Stimulated activated CD4-positive, alpha-beta T cell treated with anti-CD3 and anti-CD28 coated beads, Interleukin-12 subunit alpha, Interleukin-12 subunit beta, amount 100 ng/mL, for 4 hours (primary cell): ENCODE measurements at places on chromosomes 7 and 10.
A peak's percentile ranks its signal among the peaks of the same experiment; 100 is the strongest.

DNA sequence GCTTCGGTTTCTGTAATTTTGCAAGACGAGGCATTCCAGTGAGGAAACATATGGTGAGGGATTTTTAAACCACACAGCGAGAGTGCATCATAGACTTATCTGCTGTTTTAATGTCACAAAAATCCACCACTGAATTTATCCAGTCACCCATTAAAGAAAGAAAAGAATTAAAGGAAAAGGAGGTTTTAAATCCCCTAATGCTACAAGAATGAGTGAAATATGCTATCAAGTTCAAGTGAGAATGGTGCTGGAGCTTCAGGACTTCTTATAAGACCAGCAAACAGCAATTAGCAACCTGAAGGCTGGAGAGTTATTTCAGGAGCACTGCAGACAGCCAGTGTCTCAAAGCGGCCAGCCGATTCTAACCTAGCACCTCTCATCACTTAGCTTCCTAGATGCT is 439.1 kb upstream of the MGMT start:
- DNase-seq = no peak

DNA sequence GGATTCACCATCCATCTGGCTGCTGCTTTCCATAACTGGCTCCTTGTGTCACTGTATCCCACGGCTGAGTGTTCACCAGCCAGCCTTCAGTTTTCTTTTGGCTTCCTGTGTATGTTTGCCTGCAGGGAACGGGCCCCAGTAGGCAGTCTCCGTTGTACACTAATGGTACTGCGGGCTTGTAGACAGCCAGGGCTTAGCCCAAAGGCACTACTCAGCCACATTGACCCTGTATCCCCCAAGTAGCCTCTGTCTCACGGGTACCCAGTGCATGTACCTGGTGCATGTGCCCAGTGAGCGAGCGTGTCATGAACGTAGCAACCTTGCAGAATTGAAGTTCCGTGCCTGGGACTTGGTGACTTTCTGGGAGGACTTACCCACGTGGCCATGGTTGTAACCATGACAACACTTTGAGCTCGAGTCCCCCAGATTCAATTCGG is 6.1 kb downstream of the PFKFB3 start:
- no peak for DNase-seq

DNA sequence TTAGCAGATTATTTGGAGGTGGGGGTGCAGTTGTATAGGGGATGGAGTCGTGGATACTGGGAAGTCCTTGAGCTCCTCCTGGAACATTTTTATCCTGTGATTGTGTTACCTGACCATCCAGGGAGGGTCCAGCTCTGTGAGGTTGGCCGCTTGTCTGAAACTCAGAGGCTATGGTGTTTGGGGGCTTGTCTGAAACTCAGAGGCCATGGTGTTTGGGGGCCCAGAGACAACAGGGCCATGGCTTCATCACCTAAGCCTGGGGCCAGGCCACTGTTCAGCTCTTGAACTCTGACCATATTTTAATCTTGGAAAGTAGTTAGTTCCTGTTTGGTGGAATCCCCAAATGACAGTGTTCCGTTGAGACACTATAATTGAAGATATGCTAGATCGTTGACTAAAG is 66.1 kb downstream of the TRRAP start:
- DNase-seq = no peak

DNA sequence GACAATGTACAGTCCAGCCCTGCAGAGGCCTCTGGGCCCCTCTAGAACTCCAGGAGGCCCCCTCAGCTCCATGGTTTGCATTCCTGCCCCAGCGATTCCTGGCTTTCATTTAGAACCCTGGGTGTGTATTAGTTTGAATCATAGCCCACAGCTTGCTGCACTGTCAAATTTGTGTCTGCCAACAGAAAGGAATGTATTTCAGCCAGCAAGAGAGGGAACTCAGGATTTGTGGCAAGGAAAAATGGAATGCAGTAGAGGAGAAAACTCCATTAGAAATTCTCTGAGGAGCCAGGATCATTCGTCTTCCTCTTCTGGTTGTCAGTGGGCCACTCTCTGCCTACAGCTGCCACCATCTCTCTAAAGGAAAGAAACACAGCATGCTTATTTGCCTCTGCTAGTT is 27.9 kb upstream of the WDR11 start:
- no peak for DNase-seq

- DNase-seq = no peak
These were observed 142.2 kb upstream of the AKR1E2 start for GRCh38 chr10:4683838-4684237.

GRCh38 chr7:51075681-51076580 is 240.7 kb downstream of the COBL start:
- DNase-seq = no peak

GRCh38 chr10:132836832-132837540 is 51.0 kb upstream of the NKX6-2 start:
- DNase-seq = peak; percentile 44

DNA sequence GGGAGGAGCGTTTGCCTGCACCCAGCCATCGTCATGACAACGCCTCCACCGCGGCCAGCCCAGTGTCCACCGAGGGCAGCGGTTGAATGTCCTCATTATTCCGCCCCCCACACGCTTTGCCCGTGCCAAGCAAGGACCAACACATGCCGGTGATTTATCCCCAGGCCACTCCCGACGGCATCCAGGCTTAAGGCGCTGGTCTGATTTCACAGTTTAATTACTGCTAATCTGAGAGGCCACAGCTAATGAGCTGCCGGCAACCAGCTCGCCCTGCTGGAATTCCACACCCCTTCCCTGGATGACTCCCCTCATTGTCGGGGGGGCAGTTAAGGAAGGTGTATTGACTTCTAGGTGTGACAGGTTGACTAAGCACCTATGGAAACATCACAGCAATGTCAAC is 432.3 kb downstream of the DNAJB6 start:
- no peak for DNase-seq

GRCh38 chr10:29007748-29008610 is 280.9 kb upstream of the LYZL1 start:
- DNase-seq = no peak

- DNase-seq = peak; percentile 55
These were observed 17.8 kb upstream of the ZKSCAN1 start for GRCh38 chr7:99997545-99998137.

- DNase-seq = no peak
These were observed 122.7 kb downstream of the PRKAG2 start for GRCh38 chr7:151754142-151754590.

DNA sequence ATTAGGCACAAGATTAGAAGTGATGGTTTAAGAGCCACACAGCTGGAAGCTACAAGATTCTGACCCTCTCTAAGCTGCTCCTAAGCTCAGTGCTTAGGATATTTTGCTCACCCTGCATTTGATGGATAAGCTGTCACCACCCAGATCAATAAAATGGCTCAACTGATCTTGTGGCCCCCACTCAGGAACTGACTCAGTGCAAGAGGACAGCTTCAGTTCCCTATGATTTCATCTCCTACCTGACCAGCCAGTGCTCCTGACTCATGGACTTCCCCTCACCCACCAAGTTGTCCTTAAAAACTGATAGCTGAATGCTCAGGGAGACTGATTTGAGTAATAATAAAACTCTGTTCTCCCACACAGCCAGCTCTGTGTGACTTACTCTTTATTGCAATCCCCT is 833.8 kb downstream of the GRID1 start:
- DNase-seq = no peak

GRCh38 chr10:127757033-127757432 is 20.0 kb downstream of the FOXI2 start:
- DNase-seq = no peak

DNA sequence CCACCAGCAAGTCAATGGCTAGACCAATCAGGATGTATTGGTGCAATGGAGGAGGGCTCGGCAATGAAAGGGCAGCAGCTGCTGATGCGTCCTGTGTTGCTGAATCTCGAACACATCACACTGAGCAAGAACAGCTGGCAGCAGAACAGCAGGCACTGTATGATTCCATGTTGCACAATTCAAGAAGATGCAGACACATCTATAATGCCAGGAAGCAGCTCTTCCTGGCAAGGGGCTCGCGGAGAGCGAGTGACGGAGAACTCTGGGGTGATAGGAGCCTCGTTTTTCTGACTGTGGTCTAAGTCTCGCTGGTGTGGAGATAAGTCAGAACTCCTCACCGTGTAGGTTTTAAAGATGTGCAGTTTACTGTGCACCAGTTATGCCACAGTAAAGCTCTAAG is 24.8 kb upstream of the PFKP start:
- DNase-seq = no peak
